ENCODE measurements at places on chromosomes 7 and 10. TPM values are rescaled to one million over a fixed set of nuclear protein-coding genes. Genes with fewer than 3 reads are reported as not detected.

- no peak for DNase-seq
These were observed 64.3 kb downstream of the EZH2 start for GRCh38 chr7:148819697-148820360.

GRCh38 chr10:103541616-103542015 lies 48.1 kb downstream of the NEURL1 start:
- DNase-seq: no peak

GRCh38 chr10:73591935-73592699 lies 975 bp upstream of the USP54 start:
- peak; percentile 21 for DNase-seq

GRCh38 chr7:130896051-130896881 lies 162.3 kb upstream of the KLF14 start:
- no peak for DNase-seq

DNA sequence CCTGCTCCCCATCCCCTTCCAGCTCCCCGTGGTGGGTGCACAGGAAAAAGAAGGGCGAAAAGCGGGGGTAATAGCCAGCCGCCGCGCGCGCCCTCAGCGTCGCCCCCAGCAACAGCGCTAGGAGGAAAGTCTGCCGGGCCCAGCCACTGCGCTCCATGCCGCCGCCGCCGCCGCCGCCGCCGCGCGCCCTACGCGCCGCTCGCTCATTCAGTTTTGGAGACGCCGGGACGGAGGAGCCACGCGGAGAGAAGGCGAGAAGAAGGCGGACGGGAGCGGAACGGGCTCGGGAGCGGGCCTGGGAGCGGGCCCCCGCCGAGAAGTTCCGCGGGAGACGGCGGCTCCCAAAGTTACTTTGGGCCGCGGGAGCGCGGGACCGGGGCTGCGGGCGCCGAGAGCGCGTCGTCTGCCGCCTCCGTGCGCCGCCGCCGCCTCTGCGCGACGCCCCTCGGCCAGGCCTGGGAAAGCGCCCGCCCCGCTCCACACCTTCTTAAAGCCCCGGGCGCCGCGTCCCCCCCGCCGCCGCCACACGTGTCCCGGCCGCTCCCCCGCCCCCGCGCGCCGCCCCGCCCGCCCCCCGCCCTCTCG lies at the start of gene RELN:
RELN (minus strand) TSS at position 459 of the 585 bp plus-strand sequence; CDS start at position 157, 302 bp downstream.
- peak; percentile 28 for DNase-seq

- DNase-seq: peak; percentile 11
These were observed 15.5 kb downstream of the ZMIZ1 start for GRCh38 chr10:79084012-79084971.

DNA sequence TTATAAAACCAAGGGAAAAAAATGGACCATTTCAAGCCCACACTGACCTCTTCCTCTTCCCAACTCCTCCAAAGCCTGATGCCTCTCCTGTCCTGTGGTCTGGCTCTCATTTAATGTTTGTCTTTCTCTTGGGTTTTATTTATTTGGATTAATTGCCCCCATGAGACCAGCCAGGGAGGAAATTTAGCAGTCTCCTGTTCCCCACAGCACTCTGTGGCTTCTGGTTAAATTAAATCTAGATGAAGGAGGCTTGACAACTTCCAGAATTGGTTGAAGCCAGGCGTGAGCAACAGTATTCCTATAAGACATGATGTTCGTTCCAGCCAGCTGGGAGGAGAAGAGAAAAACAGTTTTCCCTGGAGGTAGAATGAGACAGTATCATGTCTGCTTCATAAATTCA lies 15.1 kb upstream of the PRLHR start:
- no peak for DNase-seq

DNA sequence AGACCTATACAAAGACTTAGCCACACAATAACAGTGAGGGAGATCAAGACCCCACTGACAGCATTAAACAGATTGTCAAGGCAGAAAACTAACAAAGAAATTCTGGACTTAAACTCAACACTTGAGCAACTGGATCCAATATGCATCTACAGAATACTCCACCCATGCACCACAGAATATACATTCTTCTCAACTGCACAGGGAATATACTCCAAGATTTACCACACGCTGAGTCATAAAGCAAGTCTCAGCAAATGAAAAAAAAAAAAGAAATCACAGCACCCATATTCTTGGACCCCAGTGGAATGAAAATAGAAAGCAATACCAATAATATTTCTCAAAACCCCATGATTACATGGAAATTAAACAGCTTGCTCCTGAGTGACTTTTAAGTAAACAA lies 680.2 kb downstream of the PCDH15 start:
- no peak for DNase-seq

- DNase-seq: no peak
These were observed 1.3 kb downstream of the ADAM22 start for GRCh38 chr7:87935384-87935706.

GRCh38 chr10:91123261-91123660 lies 97.2 kb upstream of the PCGF5 start:
- no peak for DNase-seq

Gene FAM24A
- total RNA-seq: not detected

Gene HABP2
- total RNA-seq: not detected

Gene CYP51A1
- total RNA-seq: 193 TPM

Gene TBXAS1
- 4.1 TPM for total RNA-seq

Gene ZC3HAV1L
- total RNA-seq: 0.16 TPM

Gene HTR5A
- total RNA-seq: not detected

Gene OR13A1
- total RNA-seq: not detected

Gene CALHM3
- total RNA-seq: not detected

Gene ATG9B
- total RNA-seq: 8.0 TPM

All from neural crest cell (in vitro differentiated cells).